Heart left ventricle (tissue), 16 donors: ENCODE measurements at places on chromosomes 12 and 14. TPM values are rescaled to one million over a fixed set of nuclear protein-coding genes. Genes with fewer than 3 reads are reported as not detected.

BCL2L14 gene
- total RNA-seq, result not detected

SPX gene
- 18.2 TPM for total RNA-seq

CLEC9A gene
- total RNA-seq, result 0.21 TPM

SLCO1B1 gene
- 0.33 TPM for total RNA-seq

HOXC6 gene
- not detected for total RNA-seq

TDRD9 gene
- total RNA-seq, result 2.1 TPM
